ENCODE measurements at places on chromosomes 16 and 17.

DNA sequence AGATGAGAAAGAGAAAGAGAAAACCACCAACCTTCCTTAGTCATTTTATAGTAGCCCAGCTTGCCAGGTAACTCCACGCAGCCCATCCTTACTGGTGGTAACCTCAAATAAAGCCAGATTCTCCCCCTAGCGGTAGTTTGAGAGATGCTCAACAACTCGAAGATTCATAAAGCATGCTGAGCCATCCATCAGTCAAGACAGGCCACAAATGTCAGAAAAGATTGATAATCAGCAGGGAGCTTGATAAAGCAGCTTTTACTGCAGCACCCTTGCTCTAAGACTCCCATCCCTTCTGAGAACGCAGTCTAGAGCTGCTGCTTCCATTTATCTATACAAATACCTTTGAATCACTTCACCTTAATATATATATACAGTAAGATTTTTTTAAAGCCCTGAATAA lies 451.5 kb upstream of the HSBP1 start:
- DNase-seq: peak; percentile 30

DNA sequence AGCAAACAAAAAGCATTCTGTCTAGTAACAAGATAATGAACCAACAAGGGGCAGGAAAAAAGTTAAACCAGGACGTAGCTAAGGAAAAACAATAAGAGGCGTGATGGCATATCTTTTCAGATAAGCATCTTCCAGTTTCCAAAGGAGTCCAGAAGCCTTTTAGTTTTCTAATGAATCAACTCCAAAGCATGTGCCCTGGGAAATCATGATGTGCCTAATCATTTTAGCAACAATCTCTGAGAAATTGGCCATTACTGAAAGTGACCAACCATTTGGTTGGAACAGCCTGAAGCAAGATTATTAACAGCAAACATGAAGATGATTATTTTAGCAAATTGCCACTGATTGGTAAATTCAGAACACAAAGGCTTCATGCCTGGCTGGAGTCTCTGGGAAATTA lies 440.9 kb upstream of the MAF start:
- DNase-seq: no peak

DNA sequence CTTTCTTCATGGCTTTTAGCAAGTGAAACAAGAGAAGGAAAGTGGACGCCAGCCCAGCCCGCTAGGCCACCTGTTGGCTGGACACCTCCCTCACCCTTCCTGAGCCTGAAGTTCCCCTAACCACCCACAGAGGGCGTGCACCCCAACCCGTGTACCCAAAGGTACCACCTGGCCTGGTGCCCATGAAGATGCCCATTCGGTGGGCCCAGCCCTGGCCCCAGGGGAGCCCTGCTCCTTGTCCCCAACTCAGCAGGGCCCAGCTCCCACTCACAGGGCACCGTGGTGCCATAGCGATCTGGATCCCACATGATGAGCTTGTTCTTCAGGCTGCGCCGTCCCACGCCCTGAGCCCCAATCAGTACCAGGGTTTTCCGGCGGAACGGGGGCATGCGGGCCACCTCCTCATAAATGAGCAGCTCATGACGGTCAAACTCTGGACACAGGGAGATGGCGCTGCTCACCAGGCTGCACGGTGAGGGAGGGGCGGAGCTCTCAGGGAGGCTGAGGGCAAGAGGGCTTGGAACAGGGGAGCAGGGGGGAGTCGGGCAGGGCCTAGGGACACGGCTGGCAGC lies 26.8 kb downstream of the MPP2 start:
- DNase-seq: peak; percentile 18

DNA sequence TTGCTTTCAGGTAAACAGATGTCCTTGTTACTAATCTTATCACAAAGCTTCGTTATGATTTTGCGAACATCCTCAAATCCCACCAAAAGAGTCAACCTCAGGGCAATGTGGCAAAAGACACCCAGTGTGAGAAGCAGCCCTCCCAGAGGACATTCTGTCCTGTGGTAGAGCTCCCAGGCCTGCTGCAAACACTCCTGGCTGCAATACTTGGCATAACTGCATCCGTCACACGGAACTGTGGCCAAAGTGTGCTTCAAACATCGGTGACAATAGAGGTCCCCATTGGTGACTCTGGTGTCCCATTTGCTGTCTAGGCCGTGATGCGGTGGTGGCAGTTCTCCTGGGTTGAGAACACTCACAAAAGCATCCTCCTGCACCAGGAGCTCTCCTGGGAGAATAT lies 29.5 kb downstream of the SMYD4 start:
- no peak for DNase-seq

DNA sequence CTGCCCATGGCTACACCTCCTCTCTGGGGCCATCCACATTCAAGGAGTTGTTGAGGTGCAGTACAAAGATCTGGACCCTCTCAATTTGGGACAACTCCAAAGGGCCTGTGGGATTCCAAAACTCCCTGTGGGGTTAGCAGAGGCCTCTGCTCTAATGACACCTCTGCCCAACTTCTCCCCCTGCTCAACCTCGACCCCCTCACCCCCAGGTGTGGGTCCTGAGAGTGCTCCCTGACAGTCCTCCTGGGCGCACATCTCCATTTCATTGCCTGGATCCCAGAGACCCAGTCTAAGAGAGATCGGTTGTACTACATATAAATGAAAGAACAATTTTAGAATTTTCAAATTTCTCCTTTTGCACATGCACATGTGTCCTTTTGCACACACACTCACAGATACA lies 73.0 kb upstream of the NKD1 start:
- DNase-seq: no peak

DNA sequence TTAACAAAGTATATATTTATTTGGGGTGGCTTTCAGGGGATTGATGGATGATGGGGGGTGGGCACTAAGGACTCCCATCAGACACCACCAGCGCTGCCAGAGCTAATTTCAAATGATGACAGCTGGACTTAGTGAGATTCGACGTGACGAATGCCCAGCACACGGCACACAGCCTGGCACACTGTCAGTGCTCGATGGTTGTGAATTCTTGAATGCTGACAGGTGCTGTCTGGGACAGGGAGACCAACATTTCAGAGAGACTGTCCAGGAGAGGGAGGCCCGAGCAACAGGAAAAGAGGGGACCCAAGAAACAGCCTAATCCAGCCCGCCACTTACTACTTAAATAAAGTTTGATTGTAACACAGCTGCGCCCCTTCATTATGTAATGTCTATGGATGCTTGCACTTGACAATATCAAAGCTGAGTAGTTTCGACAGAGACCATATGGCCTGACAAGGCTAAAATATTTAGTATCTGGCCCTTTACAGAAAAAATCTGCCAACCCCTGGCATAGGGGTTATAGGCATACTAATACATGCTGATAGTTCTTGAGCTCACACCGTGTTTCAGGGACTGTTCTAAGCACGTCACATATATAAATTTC lies 6.2 kb upstream of the MPRIP start:
- DNase-seq: no peak

GRCh38 chr16:20300312-20301097 lies 26.8 kb downstream of the GP2 start:
- peak; percentile 59 for DNase-seq

DNA sequence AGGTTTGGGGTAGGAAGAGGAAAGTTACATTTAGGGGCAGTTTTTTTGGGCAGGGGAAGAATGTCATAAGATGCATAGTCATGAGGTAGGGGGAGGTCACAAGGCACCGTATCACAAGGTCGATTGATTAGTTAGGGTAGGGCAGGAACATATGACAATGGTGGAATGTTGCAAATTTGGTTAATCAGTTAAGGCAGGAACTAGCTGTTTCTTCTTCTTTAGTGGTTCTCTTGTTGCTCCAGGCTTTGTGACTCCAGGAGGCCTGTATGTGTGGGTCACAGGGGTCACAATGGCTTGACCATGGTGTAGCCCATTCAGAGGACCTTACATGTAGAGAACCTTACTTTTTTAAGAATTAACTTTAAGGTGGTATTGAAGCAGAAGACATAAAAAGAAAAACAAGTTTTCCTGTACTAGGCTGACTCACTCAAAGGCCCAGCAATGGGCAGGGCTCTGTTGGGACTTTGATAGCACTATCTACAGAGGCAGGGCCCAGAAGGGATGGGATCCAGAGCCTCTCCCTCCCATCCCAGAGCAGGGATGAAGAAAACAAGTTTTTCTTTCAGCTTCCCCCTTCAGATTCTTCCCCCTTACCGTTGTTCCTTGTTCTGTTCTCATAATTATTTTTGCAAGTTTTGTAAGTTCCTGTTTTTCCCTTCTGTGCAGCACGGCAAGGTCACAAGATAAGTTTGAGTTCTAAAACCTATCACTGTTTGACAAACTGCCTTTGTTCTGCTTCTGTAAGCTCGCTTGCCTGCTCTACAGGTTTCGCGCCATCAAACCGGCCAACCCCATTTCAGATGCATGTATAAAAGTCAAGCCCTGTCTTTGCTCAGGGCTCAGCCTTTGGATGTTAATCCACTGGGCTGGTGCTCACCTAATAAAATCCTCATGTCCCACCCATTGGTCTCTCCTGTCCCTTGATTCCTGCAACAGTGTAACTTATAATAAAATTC lies 45.8 kb upstream of the ATF7IP2 start:
- no peak for DNase-seq

DNA sequence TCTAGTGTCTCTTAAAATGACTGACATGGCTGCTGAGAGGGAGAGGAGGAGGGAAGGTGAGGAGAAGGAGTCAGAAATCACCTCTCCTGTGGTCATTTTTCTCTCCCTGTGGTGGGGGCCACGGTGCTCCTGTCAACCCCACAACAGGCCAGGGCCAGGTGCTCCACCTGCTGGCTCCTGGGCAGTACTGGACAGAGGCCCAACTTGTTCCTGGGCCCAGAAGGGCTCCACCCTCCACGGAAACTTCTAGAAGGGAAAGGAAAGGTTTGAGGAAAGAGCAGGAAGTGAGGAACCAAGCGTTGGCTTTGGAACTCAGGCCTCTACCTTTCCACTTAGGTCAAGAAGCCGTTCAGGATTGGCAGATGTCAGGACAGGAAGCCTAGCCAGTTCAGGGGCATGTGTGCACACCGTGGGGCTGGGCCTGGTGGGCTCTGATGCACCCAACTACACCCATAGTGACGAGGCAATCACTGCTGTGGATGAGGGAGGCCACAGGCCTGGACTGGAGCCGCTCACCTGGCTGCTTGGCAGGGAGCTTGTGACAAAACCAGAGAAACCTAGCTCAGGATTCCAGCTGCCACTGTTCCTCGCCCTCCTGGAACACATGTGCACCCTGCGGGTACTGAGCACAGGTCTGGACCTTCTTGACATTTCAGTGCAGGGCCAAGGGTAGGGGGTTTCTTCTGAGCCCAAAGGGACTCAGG lies 36.1 kb downstream of the WNT3 start:
- peak; percentile 34 for DNase-seq

- no peak for DNase-seq
Observed at GRCh38 chr17:630801-631200, 83.8 kb downstream of the VPS53 start.

DNA sequence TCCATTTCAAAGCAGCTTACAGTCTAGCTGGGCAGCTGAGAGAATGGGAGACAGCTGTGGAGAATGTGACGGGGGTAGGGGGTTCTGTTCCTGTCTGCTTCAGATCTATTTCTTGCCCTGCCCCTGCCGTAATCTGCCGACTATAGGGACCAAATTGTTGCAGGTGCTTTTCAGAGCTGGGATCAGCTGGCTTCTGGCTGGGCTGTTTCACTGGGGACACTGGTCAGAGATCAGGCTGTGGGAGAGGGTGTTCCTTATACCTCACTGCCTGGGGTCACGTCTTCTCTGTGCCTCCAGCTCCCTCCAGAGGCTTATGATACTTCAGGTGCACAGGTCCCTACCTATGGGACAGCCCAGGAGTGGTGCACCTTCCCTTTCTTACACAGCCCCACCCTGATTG lies 514.9 kb upstream of the GOT2 start:
- DNase-seq: no peak

GRCh38 chr17:79562931-79563210 lies 48.0 kb downstream of the RBFOX3 start:
- DNase-seq: no peak

DNA sequence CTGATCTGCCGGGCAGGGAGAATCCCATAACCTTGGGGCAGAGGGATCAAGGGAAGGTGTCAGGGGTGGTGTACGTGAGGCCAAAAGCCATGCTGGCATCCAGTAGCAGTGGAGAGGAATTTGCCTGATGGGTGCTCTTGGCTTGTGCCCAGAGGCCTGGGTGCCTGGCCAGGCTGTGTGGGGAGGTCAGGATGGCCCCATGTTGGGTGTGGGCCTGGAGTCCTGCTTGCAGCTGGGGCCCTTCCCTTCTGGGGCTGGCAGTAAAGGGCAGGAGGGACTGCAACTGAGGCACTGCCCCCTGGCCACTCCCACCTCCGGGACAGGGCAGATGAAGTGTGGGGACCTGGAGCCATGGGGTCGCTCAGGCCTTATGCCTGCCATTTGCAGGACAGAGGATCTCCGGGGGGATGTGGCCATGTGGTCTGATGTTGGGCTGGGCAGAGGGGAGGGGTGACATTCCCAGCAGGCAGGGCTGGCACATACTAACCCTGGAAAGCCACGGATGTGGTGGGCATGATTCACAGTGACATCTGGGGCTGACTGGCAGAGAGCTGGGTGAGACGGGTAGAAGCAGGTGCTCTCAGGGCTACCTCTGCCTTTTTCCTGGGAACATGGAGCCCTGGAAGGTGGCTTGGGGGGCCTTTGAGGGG lies 3.5 kb downstream of the FMNL1 start:
- no peak for DNase-seq

- DNase-seq: no peak
Observed at GRCh38 chr16:56231-56927, 2.8 kb downstream of the SNRNP25 start.

GRCh38 chr17:47641202-47641601 lies 8.5 kb upstream of the KPNB1 start:
- no peak for DNase-seq

DNA sequence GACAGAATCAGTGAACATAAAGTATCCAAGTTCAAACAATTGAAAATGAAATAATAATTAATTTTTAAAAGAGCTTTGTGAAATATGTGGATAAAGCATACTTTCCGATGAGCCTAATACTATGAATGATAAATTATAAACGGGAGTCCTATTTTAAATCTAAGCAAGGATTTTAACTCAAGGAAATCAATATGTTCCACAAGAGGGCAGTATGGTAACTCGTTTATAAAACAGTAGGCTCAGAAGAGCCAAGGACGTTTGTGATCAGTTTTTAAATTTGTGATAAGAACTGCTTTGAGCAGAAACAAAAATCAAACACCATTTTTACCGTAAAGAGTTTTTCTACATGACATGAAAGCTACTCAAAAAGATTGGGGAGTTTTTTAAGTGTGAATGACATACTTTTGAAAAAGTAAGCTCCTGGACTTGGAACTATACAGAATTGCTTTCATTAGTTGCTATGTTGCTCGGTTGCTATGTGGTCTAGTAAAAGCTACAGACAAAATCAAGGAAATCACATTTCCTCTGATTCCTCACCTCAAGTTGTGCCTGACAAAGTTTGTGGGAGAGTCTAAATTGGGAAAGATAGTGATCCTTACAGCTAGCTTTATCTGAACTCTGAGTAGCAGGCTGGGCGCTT lies 11.8 kb upstream of the TEKT1 start:
- DNase-seq: peak; percentile 31

- DNase-seq: no peak
Observed at GRCh38 chr17:64213995-64214811, 48.9 kb downstream of the TEX2 start.

Data from AML-193 (cell line).